ENCODE measurements at places on chromosomes 1 and 21. TPM values are rescaled to one million over a fixed set of nuclear protein-coding genes. Genes with fewer than 3 reads are reported as not detected.
A peak's percentile ranks its signal among the peaks of the same experiment; 100 is the strongest.

The NFASC gene
- 6.9 TPM for total RNA-seq

The FOXO6 gene
- 2.8 TPM for total RNA-seq

The TPTE gene
- total RNA-seq, result not detected

The OR2L13 gene
- not detected for total RNA-seq

The AGL gene
- total RNA-seq, result 29.4 TPM

The MYOG gene
- total RNA-seq, result not detected

The GPR157 gene
- 1.1 TPM for total RNA-seq

- DNase-seq, result no peak
Measured at GRCh38 chr1:115113766-115114165, 24.5 kb upstream of the TSPAN2 start.

DNA sequence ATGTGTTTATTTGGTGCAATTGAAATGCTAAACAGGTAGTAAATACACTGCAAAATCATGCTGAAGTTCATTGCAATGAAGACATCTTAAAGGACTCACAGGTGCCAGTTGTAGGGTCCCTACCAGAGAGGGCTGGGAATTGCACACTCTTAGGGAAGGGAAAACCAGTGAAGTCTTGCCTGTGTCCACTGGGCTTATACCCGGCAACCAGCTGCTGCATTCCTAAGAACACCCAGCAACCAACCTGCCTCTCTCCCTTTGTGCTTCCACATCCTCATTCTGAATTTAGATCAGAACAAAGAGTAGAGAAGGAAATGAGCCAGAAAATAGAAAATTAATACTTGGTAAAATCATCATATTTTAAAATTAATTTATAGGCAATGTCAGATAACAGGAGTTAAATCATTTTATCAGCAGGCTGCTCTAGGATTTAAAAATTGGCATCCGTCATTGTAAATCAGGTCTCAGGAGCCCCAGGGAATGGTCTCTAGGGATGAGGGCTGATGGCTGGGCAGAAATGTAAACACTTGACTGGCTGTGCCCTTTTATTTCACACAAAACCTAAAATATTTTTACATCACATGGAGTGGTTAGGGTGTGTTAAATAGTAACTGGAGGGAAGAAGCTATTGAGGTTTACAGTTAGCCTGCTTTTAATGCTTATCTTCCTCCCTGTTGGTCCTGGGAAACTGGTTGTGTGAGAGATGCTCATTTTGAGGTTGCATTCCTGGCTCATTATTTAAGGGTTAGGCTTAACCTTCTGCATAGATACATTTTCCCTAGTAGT is 31.3 kb downstream of the PTGFRN start:
- DNase-seq, result no peak

DNA sequence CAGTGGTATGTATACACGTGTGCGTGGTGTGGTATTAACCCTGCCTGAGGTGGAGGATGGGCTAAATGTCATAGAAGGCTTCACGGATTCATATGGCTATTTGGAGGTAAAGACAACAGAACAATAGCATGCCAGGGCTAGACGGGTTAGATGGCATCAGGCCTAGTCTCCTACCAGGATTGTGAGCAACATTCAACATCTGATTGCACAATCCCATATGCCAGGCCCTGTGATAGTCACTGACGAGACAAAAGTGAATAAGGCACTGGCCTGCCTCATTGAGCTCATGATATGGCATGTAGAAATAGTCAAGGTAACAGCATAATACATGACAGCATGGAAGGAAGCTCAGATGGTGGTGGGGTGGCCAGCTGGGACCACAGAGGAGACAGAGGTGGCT is 167.1 kb upstream of the BEND5 start:
- DNase-seq, result no peak

DNA sequence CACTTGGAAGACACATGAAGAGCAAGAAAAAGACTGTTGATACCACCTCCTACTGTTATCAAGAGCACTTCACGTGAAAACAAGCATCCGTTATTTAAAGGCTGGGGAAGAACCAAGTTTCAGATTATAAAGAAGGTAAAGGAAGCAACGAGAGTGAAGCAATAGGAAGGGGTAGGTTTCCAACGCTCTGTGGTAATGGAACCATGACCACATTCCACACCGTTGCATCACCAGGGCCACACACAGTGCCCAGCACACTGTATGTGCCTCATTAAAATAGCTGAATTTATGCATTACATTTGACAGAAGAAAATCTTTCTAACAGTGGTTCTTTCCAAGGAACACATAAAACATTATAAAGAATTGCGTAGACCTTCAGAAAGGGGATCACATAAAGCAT is 435.8 kb downstream of the MRPL39 start:
- DNase-seq, result no peak

- DNase-seq, result no peak
Measured at GRCh38 chr1:6419397-6419803, 319 bp downstream of the HES2 start.

- DNase-seq, result no peak
Measured at GRCh38 chr1:185681034-185681633, 53.1 kb upstream of the HMCN1 start.

GRCh38 chr1:85317560-85317959 is 41.1 kb upstream of the BCL10 start:
- DNase-seq, result no peak

- DNase-seq, result no peak
Measured at GRCh38 chr1:30698401-30698981, 24.9 kb downstream of the MATN1 start.

GRCh38 chr1:39683591-39684312 is 7.5 kb downstream of the HPCAL4 start:
- DNase-seq, result no peak

GRCh38 chr1:91836331-91837040 is 49.5 kb downstream of the TGFBR3 start:
- DNase-seq, result no peak

DNA sequence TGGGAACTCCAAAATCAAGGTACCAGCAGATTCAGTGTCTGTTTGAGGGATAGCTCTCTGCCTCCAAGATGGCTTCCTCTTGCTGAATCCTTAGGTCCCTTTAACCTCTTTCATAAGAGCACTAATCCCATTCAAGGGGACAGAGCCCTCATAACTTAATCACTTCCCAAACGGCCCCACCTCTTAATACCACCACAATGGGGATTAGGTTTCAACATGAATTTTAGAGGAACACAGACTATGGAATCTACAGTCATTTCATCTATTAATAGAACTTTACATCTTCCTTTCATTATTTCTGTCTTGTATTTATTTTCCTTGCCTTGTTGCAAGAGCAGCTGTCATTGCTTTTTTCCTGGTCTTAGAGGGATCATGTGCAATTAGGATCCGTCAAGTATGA is 30.3 kb downstream of the HOOK1 start:
- no peak for DNase-seq

DNA sequence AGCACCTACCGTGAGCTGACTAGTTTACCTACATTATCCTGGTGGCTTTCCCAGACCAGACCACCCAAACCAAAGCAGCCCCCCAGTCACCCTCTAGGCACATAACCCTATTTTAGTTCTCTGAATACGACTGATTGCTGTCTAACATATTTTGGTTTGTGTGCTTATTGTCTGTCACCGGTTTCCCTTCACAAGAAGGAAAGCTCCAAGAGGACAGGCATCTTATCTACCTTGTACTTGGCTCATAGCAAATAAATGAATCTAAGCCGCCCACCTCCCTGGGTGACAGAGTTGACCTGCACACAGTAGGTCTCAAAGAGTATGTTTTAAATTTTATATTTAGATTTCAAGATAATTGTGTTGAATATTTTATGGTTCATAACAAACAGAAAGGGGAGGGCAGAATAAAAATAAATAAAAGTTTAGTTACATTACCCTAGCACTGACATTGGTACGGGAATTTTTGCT is 904 bp upstream of the PRDX6 start:
- DNase-seq, result no peak

DNA sequence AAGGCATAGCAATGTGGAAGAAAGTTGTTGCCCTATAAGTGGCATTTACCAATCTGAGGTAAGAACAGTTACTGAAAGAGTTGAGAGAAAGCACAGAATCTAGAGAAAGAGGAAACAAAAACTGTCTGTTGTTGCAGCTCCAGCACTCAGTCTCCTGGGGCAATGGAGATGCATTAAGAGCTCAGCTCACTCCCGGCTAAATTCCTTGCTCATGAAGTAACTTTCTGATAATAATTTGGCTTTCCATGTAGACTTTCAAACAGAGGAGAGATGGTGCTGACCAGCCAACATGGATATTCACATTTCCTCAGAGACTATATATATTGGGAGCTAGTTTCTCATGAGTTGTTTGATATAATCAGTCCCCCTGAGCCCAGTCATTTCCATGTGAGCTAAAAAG is 135.3 kb downstream of the GDAP2 start:
- no peak for DNase-seq

- DNase-seq, result no peak
Measured at GRCh38 chr21:44313451-44313850, 13.6 kb downstream of the PFKL start.

- DNase-seq, result peak; percentile 37
Measured at GRCh38 chr1:9593492-9594465, 5.1 kb downstream of the TMEM201 start.

- no peak for DNase-seq
Measured at GRCh38 chr1:41503538-41504113, 19.1 kb upstream of the EDN2 start.

DNA sequence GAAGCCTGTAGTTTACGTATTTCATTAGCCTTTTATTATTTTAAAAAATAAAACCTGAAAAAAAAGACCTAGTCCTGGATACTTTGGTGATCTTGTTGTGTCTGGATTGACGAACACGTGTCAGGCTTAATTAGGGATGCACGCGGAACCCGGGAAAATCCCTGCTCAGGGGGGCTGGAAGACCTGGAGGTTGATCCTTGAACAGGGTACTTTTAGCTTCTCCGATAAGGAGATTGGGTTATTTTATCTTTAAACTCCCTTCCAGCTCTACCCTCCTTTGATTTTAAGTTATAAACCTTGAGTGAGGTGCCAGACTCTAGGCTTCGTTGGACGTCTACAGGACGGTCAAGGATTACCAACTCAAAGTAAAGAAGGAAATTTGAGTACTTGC is 552 bp upstream of the ZNF691 start:
- no peak for DNase-seq

GRCh38 chr1:44222397-44223186 is 9.3 kb downstream of the DMAP1 start:
- DNase-seq, result no peak

- no peak for DNase-seq
Measured at GRCh38 chr1:165773324-165773965, 4.8 kb upstream of the TMCO1 start.

Measured in progenitor cell of endocrine pancreas (in vitro differentiated cells).